ENCODE measurements at places on chromosomes 16 and 17. TPM values are rescaled to one million over a fixed set of nuclear protein-coding genes. Genes with fewer than 3 reads are reported as not detected.

The CD300LB gene
- total RNA-seq, result not detected

The PPL gene
- 41.0 TPM for total RNA-seq

The RBL2 gene
- 19.0 TPM for total RNA-seq

GRCh38 chr17:38627957-38628356 is 22.2 kb upstream of the SRCIN1 start:
- no peak for DNase-seq

GRCh38 chr16:82368041-82368440 is 198.0 kb upstream of the MPHOSPH6 start:
- peak; percentile 5 for DNase-seq

- DNase-seq, result no peak
These were observed 10.4 kb downstream of the NHERF1 start for GRCh38 chr17:74758848-74759168.

- no peak for DNase-seq
These were observed 26.9 kb upstream of the XYLT1 start for GRCh38 chr16:17497648-17498047.

DNA sequence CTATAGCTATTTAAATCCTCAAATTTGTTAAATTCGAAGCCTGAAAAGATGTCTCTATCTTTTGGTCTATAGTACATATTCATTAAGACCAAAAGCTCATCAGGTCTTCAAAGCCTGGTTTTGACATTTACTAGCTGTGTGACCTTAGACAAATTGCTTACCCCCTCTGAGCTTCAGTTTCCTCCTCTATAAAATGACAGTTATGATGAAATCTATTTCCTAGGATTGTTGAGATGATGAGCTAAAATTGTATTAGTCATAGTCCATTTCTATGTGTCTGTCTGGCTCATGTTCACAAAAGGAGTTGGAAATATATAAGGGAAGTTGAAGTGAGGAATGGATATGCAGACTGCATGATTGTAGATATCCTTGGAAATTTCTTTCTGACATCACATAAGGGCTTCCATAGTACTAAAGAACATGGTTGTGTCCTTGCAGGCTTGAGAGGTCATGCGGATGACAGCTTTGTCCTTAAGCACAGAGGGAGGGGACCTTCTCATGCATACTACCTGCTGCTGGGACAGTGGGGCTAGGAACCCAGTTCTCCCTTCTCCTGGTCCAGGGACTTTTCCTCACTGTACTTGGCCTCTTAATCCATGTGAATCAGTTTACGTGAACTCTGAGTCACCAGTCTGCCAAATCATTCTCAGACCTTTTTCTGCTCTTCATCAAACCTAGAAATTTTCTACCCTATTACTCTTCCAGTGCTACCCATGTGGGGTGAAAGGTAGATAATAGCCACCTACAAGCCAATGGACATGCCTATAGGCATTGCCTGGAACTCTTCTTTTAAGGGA is 487.5 kb upstream of the SALL1 start:
- DNase-seq, result no peak

- DNase-seq, result no peak
These were observed 57.8 kb upstream of the LYRM9 start for GRCh38 chr17:27950995-27951394.

DNA sequence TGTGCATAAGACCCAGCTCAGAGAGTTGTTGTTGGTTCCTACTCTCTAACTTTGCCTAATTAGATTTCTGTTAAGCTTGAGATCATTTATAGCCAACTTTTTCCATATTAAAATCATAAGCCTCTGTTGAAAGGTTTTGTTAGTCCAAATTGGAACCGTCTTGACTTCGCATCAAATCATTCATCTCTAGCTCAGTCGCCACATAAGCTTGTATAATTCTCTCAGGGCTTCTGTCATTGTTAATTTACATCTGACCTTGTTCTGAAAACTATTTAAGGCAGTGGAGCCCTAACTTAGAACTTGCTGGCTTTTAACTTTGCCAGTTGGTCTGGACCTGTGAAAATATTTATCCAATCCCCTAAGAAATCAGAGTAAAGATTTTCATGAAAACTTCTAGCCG is 107.2 kb downstream of the PITPNC1 start:
- no peak for DNase-seq

DNA sequence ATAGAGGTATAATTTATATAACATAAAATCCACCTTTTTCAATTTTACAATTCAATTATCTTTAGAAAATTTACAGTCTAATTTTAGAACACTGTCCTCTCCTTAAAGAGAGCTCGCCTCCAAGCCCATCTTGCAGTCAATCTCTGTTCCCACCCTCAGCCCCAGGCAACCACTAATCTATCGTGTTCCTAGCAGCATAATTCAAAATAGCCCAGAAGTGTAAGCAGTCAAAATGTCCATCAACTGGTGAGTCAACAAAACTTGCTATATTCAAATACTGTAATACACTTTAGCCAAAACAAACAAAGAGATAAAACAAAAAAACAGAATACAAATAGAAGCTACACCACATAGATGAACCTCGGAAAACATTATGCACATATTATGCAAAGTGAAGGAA is 1006.8 kb upstream of the EEF2KMT start:
- no peak for DNase-seq
